ENCODE measurements at places on chromosomes 1 and 21.
A peak's percentile ranks its signal among the peaks of the same experiment; 100 is the strongest.

DNA sequence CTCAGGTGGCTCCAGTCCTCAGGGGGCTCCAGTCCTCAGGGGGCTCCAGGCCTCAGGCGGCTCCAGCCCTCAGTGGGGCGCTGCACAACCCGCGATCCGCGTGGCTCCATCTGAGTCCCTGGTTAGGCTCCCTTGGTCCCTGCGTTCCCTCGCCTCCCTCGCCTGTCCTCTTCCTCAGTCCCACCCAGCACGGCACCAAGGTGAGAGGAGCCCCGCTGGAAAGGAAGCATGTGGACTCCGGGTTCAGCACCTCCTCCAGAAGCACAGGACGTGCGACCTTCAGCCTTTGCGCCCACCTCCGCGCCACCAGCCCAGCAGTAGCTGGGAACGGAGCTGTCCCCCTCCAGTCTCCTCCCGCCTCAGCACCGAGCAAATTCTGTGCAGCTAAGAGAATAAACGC, 8.1 kb upstream of the OR2M5 start:
- no peak for DNase-seq

DNA sequence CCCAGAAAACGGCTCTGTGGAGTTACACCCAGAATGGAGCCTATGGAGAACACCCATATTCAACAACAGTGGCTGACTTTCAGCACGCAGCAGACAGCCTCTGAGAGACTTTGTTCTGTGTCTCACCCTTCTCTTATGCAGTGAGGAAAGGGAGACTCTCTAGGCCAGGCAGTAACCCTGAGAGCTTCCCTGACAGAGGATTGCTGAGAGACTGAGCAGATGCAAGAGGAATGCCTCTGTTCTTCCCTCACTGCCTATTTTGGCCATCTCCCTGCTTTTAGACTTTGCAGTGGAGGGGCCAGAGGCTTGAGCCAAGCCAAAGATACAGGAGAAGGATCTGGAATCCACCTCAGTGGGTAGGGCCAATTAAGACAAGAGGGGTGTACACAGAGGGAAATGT, 41.8 kb upstream of the SLC16A1 start:
- DNase-seq = no peak

DNA sequence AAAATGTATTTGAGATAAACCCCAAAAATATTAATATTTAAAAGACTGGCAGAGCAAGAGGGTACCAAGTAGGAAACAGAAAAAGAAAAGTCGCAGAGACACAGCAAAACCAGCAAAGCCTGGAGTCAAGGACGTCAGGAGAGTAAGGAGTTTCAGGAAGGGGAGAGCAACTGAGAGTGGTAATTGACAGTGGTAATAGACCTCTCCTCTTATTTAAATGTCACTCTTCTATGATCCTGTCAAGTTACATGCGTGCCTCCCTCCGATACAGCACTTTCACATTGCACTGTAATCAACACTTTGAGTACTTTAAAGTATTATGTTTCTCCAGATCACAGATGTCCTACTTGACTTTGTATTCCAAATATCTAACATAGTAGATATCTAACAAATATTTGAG, 82.6 kb upstream of the EXO1 start:
- DNase-seq = no peak

- DNase-seq = no peak
These were observed 229.7 kb upstream of the FMN2 start for GRCh38 chr1:239861985-239862384.

GRCh38 chr1:150259217-150259616, 1.6 kb downstream of the CA14 start:
- DNase-seq = no peak

DNA sequence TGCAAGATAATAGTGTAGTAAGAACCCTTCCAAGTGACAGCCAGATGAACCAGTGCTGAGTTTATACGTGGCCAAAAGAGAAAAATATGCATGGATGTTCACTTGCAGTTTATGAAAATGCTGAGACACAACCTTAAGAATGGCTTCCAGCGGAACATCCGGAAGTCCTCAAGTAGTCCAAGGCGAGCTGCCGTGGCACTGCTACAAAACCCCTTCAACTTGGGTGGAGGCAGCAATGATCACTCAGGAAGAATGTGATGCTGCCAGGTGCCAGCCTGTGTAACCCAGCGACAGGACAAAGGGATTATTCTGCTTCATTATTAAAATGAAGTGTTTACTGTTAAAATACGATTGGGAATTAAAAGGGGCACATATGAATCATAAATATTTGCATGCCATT, 179.6 kb downstream of the RUNX1 start:
- DNase-seq = no peak

GRCh38 chr1:12296623-12297022, 66.8 kb downstream of the VPS13D start:
- DNase-seq = no peak

DNA sequence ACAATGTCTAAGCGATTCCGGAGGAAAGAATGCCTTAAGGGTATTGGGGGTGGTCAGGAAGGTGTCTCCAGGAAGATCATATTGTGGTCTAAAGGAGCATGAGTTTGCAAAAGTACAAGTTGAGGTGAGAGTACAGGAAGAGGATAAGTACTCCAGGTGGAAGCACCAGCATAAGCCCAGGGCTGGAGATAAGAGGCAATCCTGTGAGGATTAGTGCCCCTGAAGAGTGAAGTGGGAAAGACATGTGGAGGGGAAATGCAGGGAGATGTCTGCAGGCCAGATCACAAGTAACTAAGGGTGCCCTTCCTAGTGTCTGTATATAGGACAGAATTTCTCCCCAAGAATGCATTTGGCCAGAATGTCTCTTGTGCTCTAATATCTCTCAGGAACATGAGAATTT, 188.3 kb upstream of the DPT start:
- no peak for DNase-seq

DNA sequence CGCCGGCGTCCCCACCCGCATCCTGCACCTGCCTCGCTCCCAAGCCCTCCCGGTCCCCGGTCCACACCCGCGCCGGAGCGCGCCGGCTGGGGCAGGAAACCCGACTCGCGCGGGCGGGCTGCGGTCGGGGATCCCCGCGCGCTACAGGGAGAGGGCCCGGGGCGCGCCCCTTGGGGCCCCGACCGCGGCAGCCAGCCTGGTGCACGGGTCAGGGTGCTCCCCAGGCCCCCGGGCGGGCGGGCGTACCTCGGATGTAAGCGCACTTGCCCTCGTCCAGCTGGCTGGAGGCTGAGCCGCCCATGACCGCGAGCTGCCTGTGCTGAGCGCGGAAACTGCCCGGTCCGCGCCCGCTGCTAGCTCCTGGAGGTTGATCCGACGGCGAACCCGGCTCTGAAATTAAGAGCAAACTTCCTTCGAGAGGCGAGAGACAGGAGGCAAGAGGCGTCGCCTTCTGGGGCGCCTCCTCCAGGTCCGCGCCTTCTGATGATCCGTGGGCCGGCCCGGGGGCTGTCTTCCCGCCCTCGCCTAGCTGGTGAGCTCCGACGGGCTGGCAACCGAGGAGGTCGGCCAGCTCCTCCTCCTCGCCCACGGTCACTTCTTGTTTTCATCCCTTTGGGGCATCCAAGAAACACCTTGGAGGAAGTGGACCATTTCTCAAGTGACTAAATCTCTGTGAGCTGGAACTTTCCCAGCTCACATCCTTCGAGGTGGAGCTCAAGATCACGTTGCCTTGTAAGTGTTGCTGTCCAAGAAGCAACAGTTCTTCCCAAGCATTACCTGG, at the start of gene NIBAN1:
Gene NIBAN1 (minus strand): TSS at position 453 of the 781 bp plus-strand sequence. CDS start 152 bp downstream, at position 301.
- peak; percentile 65 for DNase-seq

DNA sequence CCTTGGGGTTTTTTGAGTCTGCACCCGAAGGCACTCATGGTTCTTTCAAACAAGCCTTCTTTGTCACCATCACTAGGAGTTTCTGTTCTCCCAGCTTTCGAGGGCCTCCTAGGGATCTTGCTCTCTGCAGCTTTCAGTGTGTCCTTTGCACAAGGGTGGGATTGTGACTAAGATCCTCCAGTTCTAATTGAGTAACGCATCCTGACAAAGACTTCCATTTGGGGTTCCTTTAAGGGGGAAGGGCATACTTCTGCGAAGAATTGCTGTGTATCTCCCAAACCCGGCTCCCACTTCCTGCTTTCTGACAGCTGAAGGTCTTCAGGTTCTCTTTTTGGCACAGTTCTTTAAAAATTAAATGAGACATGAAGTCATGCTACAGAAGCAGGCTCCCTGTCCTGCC, 139.4 kb downstream of the EDEM3 start:
- DNase-seq = no peak

- no peak for DNase-seq
These were observed 15.8 kb downstream of the ACP6 start for GRCh38 chr1:147654511-147654910.

DNA sequence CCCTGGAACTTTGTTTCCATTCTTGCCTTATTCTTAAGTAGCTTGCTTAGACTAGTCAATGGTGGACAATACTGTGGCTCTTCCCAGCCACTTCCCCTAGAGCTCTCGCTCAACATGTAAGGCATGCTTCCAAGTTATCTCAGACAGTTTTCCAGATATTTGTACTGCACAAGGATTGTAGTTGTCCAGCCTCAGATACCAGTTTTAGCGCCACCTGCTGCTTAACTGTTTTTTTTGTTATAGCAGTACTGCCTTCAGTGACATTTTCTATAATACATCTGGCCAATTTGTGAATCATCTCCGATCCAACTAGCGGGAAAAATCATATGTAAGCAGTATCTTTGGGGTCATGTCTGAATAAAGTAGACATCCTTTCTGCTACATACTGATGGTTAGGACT, 346.7 kb upstream of the ADGRL4 start:
- peak; percentile 22 for DNase-seq

DNA sequence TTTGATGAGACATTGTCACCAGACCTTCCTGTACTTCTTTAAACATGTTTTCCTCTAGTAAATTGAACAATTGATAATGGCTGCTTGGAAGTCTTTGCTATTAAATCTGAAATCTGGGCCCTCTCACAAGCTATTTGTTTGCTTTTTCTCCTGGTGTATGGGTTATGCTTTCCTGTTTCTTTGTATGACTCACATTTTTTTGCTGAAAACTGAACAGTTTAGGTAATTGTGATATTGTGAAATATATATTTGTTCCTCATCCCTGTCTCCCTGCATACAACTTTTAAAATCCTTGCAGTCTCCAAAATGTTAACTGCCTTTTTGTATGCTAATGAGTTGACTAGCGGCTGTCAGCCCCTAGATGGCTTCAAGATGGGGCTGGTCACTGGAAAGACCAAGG, 61.6 kb downstream of the MAP3K21 start:
- no peak for DNase-seq

DNA sequence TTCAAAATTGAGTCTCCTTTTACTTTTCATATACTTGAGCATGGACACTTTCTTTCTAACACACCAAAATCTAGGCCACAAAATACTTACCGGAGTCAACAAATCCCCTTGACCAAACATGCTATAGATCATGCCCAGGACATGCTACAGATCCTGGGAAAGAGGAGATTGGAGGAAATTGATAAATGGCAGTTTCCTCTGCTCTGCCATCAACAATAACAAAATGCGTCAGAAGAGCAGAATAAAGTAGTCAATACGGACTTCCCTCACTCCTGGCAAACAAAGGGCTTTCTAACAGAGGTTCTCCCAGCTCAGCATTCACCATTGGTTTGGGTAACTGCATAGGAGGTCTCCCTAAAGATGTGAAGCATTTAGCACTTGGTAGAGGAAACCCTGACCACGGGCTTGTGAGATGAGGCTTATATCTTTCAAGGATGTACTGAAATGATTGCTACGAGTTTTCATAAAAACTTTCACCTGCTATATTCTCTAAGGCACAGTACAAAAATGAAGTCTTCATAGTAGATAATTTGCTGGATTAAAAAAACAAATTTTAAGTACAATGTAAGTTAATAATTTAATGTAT, 283.8 kb upstream of the RUNX1 start:
- DNase-seq = no peak

DNA sequence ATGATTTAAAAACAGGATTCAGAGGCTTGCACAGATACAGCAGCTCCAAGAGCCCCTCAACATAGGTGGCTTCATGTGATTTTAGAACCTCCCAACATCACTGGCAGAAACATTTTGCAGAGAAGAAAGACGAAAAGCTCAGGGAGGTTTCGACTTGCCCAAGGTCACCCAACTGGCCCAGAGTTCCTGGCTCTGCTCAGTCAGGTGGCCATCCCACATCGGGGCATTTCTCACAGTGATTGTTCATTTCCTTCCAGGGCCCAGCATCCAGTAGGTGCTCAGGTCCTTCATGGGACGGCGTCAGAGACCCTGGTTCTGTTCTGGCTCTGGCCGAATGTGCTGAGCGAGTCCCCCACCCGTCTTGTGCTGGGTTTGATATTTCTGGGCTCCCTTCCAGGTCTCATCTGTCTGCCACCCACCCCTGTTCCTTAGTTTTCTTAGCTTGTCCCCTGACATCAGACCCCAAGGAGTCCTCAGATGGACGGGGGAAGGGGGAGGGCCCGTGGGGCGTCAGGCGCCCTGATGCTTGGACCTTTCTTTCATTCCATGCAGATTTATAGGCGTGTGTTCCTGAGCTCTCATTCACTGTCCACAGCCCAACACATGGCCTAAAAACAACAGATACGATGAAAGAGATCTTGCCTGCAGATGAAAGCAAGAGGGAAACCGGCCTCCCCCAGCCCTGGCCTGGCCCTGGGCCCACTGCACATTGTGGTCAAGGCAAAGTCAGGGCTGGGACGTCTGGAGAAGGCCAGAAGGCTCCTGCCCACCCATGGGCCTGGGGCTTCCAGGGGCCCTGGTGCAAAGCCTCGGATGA, 123.1 kb upstream of the ZBTB40 start:
- no peak for DNase-seq

DNA sequence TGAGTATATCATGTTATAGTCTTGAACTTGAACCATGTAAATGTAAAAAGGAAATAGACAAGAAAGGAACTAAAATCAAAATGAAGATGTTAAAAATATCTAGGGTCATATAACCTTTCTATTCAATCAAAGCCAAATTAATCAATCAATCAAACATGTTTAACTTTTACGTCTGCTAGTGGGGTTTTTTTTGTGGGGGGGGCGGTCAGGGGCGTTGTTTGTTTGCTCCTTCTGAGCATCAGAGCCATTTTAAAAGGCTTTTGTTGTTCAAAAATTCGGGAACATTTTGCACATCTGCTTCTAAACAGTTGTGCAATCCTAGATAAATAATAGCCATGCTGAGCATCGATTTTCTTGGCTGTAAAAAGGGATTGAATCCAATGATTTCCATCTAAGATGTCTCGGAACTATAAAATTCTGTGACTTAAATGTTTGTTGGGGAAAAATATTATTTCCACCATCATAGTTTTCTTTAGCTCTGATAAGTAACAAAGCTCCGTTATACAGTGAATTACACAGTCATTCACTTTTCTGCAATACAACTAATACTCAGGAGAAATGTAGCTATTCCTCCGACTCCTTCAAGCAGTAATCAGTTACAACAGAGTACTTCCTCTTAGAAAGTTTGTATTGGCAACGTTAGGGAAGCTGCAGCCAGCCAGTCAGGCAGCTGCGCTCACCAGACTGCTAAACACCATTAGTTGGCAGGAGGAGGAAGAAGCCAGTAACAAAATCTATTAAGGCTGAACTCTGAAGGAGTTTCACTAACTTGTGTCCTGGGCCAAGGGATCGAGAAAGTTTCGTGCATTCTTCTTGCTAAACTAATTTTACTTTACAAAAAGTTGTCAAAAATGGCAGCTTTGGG, 2.2 kb downstream of the SPATA6 start:
- no peak for DNase-seq

All from NCI-H1436 (cell line).